ENCODE measurements at places on chromosomes 5 and 9. TPM values are rescaled to one million over a fixed set of nuclear protein-coding genes. Genes with fewer than 3 reads are reported as not detected.

HMCN2 gene
- 0.06 TPM for total RNA-seq

SLC24A2 gene
- 0.06 TPM for total RNA-seq

FAXDC2 gene
- total RNA-seq, result 13.6 TPM

FRMD3 gene
- total RNA-seq, result 3.9 TPM

DOLK gene
- total RNA-seq, result 28.4 TPM

GPR107 gene
- 53.0 TPM for total RNA-seq

PHF2 gene
- total RNA-seq, result 15.9 TPM

SPINK6 gene
- not detected for total RNA-seq

GMCL2 gene
- total RNA-seq, result not detected

FER gene
- total RNA-seq, result 36.9 TPM

TXN gene
- 317 TPM for total RNA-seq

HTR4 gene
- total RNA-seq, result 5.7 TPM

AP3B1 gene
- total RNA-seq, result 79.8 TPM

BAAT gene
- total RNA-seq, result not detected

TLE1 gene
- 24.8 TPM for total RNA-seq

C5orf58 gene
- not detected for total RNA-seq

CAPSL gene
- total RNA-seq, result not detected

IFNK gene
- not detected for total RNA-seq

SPAAR gene
- 0.12 TPM for total RNA-seq

SPACA9 gene
- 3.7 TPM for total RNA-seq

TAF11L12 gene
- total RNA-seq, result not detected

LHX3 gene
- not detected for total RNA-seq

KCTD16 gene
- 2.7 TPM for total RNA-seq

SV2C gene
- under 0.01 TPM for total RNA-seq

CDH9 gene
- total RNA-seq, result not detected

C1QTNF3 gene
- total RNA-seq, result 0.79 TPM

CNTNAP3 gene
- total RNA-seq, result 76.5 TPM

CWC27 gene
- 12.9 TPM for total RNA-seq

ZDHHC11 gene
- total RNA-seq, result 5.9 TPM

SH3RF2 gene
- 1.8 TPM for total RNA-seq

PAEP gene
- total RNA-seq, result not detected

Measured in aortic smooth muscle cell (primary cell).